ENCODE measurements at places on chromosomes 1 and 21. TPM values are rescaled to one million over a fixed set of nuclear protein-coding genes. Genes with fewer than 3 reads are reported as not detected.

GRCh38 chr1:119364640-119365039 is 3.9 kb upstream of the HAO2 start:
- DNase-seq, result peak; percentile 5

DNA sequence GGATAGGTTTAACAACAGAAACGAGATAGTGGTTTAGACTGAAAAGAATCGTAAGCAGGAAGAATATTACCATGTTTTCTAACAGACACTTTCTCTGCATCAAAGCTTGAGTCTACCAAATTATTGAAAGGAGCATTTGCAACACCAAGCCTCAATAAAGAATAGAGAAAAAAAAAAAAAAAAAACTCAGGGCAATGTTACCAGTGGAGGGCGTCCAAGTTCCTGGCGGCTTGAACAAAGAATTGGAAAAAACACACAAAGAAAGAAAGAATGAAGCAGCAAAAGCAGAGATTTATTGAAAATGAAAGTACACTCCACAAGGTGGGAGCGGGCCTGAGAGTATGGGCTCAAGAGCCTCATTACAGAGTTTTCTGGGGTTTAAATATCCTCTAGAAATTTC is 686.5 kb upstream of the ADGRL2 start:
- no peak for DNase-seq

DNA sequence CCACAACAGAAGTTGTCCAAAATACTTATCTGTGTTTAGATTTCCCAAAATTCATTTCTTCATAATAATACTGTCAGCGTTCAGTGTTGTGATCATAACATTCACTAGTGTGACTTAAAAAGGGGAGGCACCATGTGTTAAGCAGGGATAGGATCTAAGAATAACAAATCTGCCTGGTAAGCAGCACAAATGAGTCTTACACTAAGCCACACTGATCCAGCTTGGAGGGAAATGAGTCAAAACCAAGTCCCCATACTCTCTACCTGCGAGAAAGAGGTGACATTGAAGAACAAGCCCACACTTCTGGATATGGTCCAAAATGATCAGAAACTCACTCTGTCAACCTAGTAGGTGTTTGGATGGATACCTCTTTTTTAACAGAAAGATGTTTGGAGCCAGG is 145.5 kb downstream of the CRB1 start:
- no peak for DNase-seq

- DNase-seq, result no peak
Observed at GRCh38 chr1:40858856-40859416, 3.2 kb downstream of the CITED4 start.

DNA sequence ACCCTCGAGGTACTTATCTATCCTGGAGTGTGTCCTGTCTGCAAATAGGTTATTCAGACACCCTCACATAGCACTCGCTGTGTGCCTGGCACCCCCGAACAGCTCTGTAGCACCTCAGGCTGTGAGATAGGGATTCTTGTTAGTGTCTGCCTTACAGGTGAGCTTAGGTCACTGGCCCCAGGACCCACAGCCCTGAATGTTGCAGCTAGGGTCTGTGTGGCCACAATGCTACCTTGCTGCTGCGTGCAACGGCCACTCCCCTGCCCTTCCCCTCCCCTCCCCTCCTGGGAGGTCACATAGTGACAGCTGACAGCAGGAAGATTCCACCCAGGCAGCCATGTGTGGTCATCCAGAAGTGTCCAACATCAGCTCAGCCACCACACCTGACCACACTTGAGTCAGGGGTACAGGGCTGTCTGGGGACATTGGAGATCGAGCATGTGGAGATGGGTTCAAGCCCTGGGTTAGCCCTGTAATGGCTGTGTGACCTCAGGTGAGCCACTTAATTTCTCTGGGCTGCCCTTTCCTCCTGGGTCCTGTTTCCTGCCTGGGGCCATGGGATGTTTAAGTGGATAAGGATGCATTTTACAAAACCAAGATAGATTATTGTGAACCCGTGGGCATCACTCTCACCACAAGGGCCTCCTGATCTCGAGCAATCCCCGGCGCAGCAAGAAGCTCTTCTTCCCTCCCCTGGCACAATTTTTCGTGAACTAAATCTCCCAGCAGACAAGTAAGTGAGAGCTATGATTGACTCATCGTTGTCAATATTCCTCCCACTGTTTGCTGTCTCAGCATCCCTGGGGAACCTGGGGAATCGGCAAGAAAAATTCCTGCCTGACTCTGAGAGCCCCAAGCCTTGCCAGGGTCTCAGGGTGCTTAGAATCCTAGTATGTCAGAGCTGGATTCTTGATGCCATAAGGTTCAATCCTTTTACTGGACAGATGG is 208.7 kb downstream of the PTPRU start:
- no peak for DNase-seq

DNA sequence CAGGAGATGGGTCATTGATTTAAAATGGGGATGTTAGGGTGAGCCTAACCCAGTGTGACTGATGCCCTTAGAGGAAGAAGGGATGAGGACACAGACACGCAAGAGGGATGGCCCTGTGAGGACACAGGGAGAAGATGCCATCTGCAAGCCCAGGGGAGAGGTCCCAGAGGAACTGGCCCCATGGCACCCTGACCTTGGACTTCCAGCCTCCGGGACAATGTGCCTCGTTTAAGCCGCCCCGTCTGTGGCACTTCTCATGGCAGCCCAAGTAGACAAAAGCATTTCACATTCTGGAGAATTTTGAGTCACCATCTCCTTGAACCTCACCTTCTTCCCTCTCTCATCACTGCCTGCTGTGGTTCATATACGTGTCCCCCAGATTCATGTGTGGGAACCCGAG is 20.1 kb upstream of the PCBP3 start:
- DNase-seq, result no peak

DNA sequence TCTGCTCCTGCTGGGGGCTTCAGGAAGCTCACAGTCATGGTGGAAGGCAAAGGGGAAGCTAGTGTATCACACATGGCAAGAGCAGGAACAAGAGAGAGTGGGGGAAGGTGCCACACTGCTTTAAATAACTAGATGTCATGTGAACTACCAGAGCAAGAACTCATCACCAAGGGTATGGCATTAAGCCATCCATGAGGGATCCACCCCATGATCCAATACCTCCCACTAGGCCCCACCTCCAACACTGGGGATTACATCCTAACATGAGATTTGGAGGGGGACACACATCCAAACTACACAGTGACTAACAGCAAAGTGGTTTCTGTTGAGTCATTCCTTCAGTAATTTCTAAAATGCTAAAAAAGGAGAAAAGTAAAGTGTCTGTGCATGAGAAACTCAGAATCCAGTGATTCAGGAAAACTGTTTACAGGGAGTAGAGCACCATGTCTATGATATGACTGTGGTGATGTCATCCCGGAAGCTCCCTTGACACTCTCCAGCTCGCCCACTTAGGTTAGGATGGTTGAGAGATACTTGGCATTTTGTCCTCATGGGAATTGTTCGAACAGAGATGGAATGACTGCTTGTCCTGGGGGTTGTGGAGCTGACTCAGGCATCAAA is 50.3 kb downstream of the CHD1L start:
- peak; percentile 98 for DNase-seq

GRCh38 chr1:54163051-54163450 is 10.3 kb upstream of the CDCP2 start:
- no peak for DNase-seq

GRCh38 chr1:59755069-59755685 is 59.6 kb upstream of the HOOK1 start:
- DNase-seq, result no peak

DNA sequence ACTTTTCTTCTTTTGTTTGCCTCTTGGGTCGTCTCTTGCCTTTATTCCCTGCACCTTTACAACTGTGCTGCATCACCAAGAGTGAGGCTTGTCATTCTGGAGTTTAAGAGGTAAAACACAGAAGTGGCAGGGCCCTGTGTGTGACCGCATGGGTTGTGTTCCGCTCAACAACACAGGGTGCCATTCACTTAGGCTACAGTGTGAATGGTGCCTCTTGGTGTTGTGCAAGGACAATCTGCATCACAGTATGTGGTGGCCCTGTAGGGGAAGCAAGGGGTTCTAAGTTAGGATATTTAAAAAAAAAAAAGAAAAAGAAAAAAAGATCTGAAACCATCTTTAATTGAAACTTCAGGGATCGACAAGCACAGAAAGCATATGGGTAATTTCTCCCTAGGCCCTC is 38.2 kb downstream of the BRINP2 start:
- no peak for DNase-seq

GRCh38 chr1:68338081-68338480 is 105.8 kb upstream of the WLS start:
- DNase-seq, result no peak

- no peak for DNase-seq
Observed at GRCh38 chr1:230794431-230794830, 47.2 kb downstream of the CAPN9 start.

DNA sequence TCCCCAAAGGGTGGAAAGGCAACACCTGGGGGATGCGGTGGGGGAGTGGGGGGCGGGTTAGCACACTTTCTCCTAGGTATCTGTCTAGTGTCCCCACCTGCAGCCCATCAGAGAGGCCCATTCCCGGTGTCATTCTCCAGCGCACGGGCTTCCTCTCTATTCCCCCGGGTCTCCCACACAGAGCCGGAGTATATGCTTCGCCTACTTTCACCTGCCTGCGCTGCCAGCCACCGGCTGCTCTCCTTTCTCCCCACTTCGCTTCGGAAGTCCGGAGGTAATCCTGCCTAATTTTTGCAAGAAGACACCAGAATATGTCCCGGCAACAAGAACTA is 852 bp downstream of the RGS7 start:
- DNase-seq, result no peak

DNA sequence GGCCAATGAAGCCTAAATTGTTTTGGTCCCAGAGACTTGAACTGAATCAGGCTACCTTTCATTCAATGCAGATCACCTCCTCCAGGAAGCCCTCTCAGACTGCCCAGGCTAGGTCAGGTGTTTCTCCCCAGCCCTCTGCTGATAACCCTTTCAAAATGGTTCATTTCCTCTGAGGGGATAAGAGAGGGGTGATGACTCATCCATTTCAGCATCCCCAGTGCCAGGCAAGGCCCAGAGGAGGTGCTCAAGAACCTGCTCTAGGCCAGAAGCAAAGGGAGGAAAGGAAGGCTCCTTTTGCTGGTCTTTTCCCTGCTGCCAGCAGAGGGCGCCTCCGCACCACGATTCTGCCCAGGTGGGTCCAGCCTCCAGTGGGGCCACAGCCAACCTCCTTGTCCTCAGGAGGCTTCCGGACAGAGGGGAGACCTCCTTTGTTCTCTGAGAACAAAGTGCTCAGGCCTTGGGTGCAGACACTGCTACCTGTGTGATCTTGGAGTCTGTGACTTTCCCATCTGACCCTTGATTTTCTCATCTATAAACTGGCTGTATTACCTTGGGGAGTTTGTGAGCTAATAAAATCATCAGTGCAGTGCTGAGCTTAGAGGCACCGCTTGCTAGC is 45.3 kb upstream of the ARHGEF10L start:
- DNase-seq, result peak; percentile 60

GRCh38 chr1:27374362-27375086 is at the start of gene FCN3:
Gene FCN3 (minus strand): TSS chr1:27374824. CDS start chr1:27374818, 6 bp downstream.
- no peak for DNase-seq

GRCh38 chr1:82598337-82598736 is 797.6 kb downstream of the ADGRL2 start:
- DNase-seq, result no peak

DNA sequence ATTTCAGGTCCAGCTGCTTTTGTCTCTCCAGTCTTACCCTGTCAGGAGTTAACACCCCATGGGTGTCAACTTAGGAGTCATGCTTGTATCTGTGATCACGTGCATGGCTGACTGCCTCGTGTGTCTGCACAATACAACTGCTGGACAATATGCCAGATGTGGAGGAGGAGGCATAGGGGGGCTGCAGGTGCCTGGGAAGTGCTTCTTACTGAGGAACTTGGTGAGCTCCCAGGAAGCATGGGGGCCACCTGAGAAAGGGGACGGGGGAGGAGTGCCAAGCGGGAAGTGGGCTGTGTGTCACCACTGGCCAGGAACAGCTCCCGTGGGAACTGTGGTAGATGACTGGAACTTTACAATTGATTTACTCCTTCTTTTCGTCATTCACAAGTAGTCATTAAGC is 9.5 kb downstream of the RHEX start:
- no peak for DNase-seq

GRCh38 chr21:37045149-37045548 is 27.7 kb downstream of the PIGP start:
- DNase-seq, result no peak

DNA sequence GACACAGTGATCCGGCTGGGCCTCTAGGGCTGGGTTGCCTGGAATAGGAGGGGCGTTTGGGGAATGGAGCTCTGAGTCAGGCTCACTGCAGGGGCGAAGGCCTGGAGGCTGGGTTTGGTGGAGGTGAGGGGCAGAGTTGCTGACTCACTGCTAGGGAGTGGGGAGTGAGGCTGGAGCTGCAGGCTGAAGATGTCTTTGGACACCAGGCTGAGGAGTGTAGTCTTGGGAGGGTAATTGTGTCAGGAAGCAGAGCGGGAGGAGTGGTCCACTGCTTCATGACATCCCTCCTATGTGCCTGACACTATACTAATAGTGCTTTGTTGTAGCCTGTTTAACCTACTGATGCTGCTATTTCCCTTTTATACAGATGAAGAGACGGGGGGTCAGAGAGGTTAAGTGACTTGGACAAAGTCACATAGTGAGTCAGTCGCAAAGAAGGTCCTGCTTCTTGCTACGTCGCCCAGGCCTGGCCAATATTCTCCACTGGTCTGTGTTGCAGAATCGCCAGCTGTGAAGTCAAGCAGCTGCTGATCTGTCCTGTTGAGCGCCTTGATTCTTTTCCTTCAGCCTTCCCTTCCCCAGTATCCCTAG is 13.6 kb downstream of the ACTL8 start:
- peak; percentile 78 for DNase-seq

GRCh38 chr1:231383159-231383860 is 38.8 kb downstream of the EGLN1 start:
- DNase-seq, result no peak

- DNase-seq, result no peak
Observed at GRCh38 chr1:90356991-90357390, 360.1 kb downstream of the BARHL2 start.

DNA sequence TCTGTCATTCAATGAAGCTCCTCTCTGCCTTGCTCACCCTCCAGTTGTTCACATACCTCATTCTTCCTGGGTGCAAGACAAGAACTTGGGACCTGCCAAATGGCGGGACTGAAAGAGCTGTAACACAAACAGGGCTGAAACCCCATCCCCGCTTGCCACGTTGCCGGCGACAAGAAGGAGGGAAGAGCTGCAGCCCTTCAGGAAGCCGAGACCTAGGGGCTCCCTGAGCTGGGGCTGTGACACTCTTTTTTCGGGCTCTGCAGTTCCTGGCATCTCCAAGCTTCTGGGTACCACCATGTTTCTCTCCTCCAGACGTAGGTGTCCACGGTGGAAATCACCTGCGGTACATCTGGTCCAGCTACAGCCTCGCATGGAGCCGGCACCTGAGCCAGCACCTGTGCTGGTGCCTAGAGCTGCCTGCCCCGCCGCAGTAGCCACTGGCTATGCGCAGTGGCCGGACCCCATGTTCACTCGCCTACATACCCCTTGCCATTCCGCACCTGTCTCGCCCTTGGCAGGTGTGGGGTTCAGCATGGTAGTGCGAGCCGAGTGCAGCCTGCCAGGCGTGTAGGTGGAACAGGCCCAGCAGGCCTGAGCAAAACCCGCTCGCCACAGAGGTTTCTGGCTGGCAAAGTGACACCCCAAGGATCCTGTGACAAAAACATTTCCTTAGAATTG is 367.0 kb upstream of the NEGR1 start:
- no peak for DNase-seq

- DNase-seq, result no peak
Observed at GRCh38 chr1:46484783-46485490, 4.7 kb upstream of the DMBX1 start.

The DIPK1A gene
- polyA plus RNA-seq, result 85.7 TPM

The LCE6A gene
- polyA plus RNA-seq, result not detected

The SELL gene
- 0.02 TPM for polyA plus RNA-seq

The RGS16 gene
- 0.09 TPM for polyA plus RNA-seq

The GCLM gene
- 45.4 TPM for polyA plus RNA-seq

The KRTAP19-1 gene
- not detected for polyA plus RNA-seq

The S100A7A gene
- not detected for polyA plus RNA-seq

The PCBP3 gene
- polyA plus RNA-seq, result 0.51 TPM

The FCRL5 gene
- 0.05 TPM for polyA plus RNA-seq

The FAM151A gene
- polyA plus RNA-seq, result not detected

All from fibroblast of lung (primary cell).